ENCODE measurements at places on chromosomes 16 and 17.

DNA sequence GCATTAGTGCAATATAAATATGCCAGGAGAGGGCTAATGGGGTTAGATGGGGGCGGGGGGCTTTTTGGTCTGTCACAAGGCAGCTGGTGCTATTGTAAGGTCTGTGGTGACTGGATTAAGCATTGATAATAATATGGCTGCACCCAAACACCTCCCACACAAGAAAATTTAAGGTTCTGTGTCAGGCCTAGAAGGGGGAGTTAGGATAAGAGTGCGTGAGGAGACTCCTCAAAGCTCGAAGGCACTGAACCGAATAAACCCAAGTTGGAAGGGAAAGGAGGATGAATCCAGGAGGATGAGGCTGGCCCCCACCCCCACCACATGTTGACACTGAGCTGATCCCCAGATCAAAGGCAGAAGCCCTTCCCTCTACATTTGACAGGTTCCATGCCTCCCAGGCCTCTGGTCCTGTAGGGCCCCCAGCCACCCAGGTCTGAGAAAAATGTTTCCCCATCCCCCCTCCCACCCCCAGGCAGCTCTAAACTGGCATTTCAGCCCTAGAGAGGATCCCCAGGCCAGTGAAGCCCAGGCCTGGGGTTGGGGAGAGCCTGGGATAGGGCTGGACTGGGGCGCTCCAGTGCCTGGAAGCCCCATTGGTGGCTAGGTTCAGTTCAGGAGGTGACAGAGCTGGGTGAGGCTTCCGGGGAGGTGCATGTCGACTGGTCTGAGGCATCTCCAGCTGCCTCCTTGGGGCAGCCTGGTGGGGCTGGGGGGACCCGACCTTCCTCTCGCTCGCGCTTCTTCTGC lies 1.7 kb downstream of the HOXB1 start:
- DNase-seq: no peak
- peaks cover 100% of the 10 kb centered on the region for H3K27me3 ChIP-seq
- H3K36me3 ChIP-seq: no peaks in the 10 kb centered on the region
- peaks cover 62% of the 10 kb centered on the region for H3K4me1 ChIP-seq

GRCh38 chr16:2040787-2041522 lies 6.7 kb downstream of the NTHL1 start:
- DNase-seq: no peak
- H3K36me3 ChIP-seq: no peaks in the 10 kb centered on the region
- H3K4me1 ChIP-seq: no peaks in the 10 kb centered on the region
- H3K27ac ChIP-seq: no peak overlapping the region
- H3K4me3 ChIP-seq: no peak overlapping the region
- H3K27me3 ChIP-seq: no peaks in the 10 kb centered on the region

GRCh38 chr16:68356249-68356918 lies 45.6 kb downstream of the PRMT7 start:
- no peak overlapping the region for H3K4me3 ChIP-seq
- H3K27me3 ChIP-seq: no peaks in the 10 kb centered on the region
- peaks cover 4% of the 10 kb centered on the region for H3K36me3 ChIP-seq
- H3K4me1 ChIP-seq: no peaks in the 10 kb centered on the region
- H3K27ac ChIP-seq: no peak overlapping the region
- no peak for DNase-seq

- H3K4me3 ChIP-seq: no peak overlapping the region
- H3K27me3 ChIP-seq: no peaks in the 10 kb centered on the region
- no peak for DNase-seq
- no peak overlapping the region for H3K27ac ChIP-seq
- H3K4me1 ChIP-seq: no peaks in the 10 kb centered on the region
These were observed 98.6 kb downstream of the KPNA2 start for GRCh38 chr17:68134046-68134637.

- no peaks in the 10 kb centered on the region for H3K27me3 ChIP-seq
- no peaks in the 10 kb centered on the region for H3K36me3 ChIP-seq
- H3K4me1 ChIP-seq: no peaks in the 10 kb centered on the region
These were observed 19.9 kb downstream of the CRAMP1 start for GRCh38 chr16:1631931-1632637.

All from GM23338 (cell line).